ENCODE measurements at places on chromosomes 7 and 10.

DNA sequence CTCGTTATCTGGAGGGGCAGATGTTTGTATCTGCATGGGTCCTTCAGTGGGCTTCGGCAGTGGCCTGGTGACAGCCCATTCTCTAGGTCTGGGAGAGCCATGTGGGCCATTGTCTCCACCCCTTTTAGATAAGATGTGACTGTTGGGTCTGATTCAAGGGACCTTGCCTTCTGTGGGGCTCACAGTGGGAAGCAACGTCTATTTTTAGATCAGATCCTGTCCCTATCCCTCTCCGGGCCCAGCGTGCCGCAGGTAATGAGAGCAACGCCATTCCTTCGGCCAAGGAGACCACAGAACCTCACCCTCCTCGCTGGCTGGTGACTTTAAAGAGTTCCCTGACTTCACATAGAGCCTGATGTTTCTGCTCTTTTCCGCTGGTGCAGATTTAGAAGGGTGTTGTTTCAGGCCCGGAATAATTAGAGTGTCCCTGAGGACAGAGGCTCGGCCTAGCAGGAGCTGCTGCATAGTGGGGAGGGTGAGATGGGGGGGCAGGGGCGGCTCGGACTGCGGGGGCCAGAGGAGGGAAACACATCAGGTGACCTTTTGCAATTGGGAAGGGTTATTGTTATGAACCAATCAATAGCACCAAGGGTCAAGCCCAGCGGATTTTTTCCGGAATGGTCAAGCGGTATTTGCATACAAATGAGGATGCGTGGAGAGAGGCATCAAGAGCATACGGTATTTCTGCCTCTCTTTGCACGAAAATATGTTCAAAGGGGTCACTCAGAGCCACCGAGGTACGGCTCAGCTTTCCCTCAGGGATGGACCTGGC is 503.0 kb upstream of the FOXK1 start:
- DNase-seq, result no peak

DNA sequence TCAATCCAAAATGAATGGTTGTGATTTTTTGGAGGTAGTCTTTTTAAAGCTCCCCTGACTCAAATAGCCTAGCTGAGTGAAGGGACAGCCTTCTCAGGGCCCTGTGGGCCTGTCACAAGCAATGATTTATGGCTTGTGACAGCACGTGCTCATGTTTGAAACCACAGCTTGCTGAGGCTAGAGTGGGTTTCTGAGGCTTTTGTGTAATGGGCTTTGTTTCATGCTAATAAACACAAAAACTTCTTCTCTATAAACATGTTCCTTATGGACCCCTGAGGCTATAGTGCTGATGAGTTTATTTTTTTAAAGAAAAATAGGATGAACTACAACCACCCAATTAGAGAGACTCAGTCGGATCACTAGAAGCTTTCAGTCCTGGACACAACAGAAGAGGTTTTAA is 36.1 kb upstream of the BET1 start:
- no peak for DNase-seq

- no peak for DNase-seq
Measured at GRCh38 chr10:132606536-132607316, 69.1 kb downstream of the INPP5A start.

DNA sequence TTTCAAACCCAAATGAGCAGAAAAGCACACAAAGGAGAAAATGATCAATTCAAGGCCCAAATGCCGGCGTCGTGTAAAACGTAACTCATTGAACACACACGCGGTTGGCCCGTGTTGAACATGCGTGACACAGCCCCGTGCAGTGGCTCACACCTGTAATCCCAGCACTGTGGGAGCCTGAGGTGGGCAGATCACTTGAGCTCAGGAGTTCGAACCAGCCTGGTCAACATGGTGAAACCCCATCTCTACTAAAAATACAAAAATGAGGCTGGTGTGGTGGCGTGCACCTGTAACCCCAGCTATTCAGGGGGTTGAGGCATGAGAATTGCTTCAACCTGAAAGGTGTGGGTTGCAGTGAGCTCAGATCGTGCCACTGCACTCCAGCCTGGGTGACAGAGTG is 156.7 kb upstream of the KLF6 start:
- DNase-seq, result no peak

DNA sequence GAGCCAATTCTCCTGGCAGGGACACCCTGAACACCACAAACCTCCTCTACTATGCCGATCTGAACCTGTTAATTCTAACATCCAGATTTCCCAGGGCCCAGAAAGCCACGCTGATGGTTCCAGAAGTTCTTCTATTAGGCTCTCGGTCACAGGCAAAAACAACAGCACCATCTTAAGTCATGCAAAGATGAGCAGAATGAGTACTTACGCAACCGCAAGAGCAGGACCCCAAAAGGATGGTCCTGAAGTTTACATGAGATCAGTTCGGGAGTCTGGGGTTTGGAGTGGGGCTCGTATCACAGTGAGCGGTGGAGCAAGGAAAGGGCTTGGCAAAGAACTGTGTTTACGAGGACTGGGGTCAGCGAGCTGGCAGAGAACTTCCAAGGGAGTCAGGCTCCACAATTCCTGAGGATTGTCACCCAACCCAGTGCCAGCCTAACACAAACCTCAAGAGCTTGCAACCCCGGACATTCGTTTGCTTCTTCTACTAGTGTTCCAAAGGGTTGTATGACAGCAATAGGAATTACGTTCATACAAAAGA is 532.6 kb downstream of the TNS3 start:
- no peak for DNase-seq

DNA sequence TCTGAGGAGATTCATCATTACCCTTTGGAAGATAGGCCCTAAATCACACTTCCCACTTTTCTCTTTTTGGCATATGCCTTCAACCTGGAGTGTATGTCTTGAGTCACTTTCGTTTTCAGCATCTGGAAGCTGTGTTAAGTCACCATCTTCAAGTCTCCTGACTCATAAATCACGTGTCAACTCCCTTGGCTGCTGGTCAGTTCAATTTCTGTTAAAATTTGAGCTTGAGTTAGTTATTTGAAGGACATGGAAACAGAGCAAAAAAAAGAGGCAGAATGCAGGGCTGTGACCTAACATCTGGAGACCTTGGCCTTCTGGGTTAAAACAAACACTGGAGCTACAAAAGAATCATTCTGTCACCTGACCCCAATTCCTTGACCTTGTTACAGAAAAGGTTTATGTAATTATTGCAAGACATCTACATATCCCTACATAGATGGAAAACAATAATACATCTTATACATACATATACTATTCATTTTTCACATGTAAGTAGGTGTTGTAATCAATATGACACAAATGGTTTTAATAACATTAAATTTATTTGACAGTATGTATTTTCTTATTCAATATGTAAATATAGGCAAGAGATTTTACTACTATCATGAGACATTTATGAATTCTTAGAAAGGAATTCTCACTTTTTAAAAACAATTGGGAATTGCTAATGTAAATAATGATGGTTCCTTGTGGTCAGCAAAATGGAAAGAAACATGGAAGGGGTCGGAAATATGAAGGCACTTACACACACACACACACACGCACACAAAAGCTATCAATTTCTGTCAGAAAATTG is 169.7 kb upstream of the PHYHIPL start:
- DNase-seq, result no peak
